Osteoblast (primary cell): ENCODE measurements at places on chromosomes 6 and 20.

DNA sequence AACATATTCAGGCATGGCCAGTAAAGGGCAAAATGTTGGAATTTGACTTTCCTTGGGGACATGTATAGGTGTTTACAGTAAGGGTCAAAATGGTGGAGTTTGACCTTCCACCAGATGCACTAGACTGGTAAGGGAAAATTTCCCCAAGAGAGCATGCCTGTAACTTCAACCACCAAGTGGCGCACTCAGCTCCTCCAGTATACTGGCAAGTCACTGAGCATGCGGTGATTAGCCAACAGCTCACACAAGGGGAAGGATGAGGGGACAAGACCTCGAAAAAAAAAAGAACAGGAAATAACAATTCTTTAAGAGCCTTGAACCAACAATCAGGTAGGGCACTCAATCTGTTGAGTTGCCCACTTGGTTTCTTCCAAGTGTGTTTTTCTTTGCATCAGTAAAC lies 140.9 kb downstream of the EYS start:
- DNase-seq, result no peak

- DNase-seq, result no peak
Observed at GRCh38 chr6:167811442-167812087, 15.1 kb upstream of the AFDN start.

GRCh38 chr20:52130406-52130805 lies 61.2 kb downstream of the ZFP64 start:
- no peak for DNase-seq

DNA sequence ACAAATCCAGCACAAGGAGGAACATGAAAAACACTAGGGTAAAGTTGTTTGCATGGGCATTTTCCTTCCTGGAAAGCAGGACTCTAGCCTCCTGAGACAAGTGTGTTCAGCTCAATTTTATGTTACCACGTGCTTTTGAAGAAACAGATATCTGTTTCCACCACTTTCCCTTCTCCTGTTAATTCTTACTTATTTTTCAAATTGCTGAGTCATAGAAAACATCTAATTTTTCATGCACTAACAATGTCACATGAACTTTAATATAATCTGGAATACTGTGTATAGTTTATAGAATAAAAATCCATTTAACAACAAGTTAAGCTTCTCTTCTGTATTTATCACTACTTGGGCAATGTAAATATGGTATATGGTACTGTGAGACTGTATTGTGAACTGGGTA lies 174.2 kb downstream of the ISM1 start:
- DNase-seq, result no peak

DNA sequence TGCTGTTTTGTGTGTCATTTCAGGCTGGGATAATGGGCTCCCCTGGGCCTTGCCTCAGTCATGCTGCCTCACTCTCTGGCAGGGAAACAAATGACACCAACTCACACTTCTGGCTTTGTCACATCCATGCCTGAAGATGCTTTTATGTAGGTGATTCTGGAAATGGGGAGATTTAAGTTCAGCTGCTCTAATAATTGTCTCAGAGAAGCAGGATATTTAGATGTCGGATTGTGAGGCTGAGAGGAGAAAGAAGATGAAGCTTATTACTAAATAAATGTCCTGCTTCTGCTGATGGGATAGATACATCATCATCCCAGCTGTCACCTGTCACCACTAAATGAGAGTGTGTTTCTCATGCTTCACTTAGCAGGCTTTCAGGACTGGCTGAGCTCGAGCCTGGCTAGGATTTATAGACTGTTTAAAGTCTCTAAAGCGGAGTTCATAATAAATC lies 480.2 kb upstream of the SPTLC3 start:
- no peak for DNase-seq
